ENCODE measurements at places on chromosomes 2 and 18.

DNA sequence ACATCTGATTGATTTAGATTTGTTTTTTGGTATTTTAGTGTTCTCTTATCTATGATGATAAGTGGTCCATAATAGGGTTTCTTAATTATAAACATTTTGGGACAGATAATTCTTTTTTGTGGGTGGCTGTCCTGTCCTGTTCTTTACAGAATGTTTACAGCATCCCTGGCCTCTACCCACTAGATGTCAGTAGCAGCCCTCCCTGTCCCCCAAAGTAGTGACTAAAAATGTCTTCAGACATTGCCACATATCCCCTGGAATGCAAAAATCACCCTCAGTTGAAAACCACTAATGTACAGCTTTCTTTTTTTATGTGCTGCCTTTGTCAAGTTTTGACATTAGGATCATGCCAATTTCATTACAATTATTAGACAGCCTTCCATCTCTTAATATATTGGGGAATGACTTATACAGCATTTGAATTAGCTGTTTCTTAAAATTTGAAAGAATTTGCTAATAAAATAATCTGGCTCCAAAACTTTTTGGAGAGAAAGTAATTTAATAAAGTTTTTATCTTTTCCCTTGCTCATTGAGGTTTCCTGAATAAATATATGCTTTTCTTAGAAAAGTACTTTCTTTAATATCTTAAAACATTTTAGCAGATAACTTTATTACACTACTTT is 19.5 kb downstream of the WIPF1 start:
- peak; percentile 66 for DNase-seq

- DNase-seq = peak; percentile 79
Measured at GRCh38 chr2:238684362-238685326, 163.2 kb upstream of the TWIST2 start.

GRCh38 chr2:102520009-102520408 is 47.0 kb downstream of the SLC9A4 start:
- DNase-seq = peak; percentile 62

- peak; percentile 50 for DNase-seq
Measured at GRCh38 chr2:110853516-110853915, 121.1 kb downstream of the ACOXL start.

GRCh38 chr2:229800997-229801754 is 86.8 kb upstream of the DNER start:
- DNase-seq = peak; percentile 56

- DNase-seq = no peak
Measured at GRCh38 chr2:204449977-204450376, 95.3 kb upstream of the PARD3B start.

- no peak for DNase-seq
Measured at GRCh38 chr18:28036488-28036887, 140.4 kb downstream of the CDH2 start.

- no peak for DNase-seq
Measured at GRCh38 chr2:240588006-240588655, 1.6 kb downstream of the CAPN10 start.

DNA sequence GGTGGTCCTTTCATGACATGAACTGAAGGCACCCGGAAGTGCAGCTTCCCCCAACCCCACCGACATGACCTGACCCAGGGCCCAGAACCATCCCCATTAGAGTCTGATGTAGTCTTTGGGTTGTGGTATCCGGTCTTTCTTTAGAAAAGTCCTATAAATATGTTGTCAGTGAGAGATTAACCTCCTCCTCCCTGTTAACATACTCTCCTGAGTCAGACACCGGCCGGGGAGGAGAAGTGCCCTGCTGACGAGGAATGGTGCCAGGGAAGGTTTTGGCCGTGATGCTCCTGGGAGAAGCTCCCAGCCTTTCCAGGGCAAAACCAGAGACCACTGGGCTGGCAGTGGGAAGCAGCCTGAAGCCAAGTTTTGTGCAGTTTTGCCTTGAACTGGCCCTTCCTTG is 109.0 kb downstream of the LAMA3 start:
- no peak for DNase-seq

DNA sequence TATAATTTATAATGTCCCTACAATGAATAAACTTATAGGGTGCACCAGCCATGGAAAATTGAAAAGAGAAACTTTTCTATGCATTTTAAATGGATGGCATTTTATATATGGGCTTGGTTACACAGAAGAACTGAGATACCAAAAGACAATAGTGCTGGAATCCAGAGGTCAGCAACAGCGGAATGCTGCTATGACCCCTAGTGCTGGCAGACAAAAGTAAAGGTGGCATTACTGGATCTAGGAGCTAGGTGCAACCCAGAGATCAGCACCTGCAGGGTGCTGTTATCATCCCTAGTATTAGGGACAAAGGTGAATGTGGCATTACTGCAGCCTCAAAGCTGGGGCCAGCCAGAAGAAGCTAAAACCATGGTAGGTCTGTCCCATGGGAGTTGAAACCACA is 392.7 kb upstream of the ST6GAL2 start:
- no peak for DNase-seq

DNA sequence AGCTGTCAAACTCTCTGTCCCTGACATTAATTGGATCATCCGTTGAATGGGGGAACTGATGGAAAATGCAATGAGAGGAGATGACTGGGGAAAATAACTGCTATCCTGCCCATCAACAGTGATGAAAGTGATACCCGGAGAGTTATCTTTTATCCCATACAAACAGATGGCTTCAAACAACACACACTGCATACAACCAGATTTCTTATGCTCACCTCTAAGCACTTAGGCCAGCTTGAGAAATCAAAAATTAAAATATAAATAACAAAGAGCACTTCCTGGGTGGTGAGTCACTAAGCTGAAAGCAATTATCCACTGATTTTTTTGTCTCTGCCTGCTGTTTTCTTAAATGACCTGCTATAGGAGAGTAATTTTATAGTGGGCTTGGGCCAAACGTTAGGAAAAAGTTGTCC is 237.6 kb upstream of the RGPD4 start:
- no peak for DNase-seq

GRCh38 chr2:238433300-238433915 is 6.7 kb downstream of the ASB1 start:
- peak; percentile 52 for DNase-seq

DNA sequence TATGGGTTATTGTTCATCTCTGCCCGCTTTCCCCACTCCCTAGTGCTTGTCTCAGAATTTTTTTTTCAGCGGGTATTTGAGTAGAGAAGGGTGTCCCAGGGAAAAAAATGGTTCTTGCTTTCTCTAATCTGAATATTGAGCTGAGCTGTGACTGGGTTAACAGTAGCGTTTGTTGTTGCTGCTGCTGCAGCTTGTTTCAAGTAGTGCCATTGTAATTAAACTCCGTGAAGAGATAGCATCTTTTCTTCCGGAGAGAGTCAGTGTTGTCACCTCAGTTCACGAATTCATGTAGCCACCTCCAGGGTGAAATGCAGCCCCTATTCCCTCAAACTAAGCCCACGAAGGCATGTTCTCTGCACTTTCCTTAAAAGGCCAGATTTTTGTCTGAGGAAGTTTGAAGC is 1.5 kb upstream of the AAK1 start:
- peak; percentile 19 for DNase-seq

- no peak for DNase-seq
Measured at GRCh38 chr18:23448291-23448690, 4.8 kb upstream of the RIOK3 start.

DNA sequence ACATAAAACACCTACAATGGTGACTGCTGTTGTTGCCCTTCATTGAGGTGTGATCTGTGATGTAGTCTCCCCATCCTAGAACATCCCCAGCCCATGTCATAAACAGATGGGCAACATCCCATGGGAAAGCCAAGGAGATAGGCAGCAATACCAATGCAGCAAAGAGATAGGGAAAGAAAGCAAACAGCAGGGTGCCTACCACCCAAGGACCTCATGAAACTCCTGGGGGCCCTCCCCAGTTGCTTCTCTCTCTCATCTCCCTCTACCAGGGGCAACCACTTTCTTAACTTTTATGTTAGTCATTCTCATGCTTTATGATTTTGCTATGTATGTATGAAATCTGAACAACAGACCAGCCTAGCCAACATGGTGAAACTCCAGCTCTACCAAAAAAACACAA is 8.1 kb upstream of the ITPRIPL1 start:
- no peak for DNase-seq

DNA sequence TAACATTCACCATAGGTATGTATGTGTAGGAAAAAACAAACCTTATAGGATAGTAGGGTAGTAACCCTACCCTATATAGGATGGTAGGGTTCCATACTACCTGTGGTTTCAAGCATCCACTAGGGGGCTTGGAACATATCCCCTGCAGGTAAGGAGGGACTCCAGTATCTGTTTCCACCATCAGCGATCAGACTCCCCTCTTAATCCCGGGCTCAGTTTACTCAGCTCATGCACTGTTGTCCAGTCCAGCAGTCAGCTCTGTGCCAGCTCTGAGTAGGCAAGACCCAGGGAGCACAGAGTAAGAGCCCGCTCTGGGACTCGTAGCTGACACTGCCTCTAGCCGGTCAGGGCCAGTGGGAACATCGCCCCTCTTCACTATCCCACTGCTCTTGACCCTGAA is 61.7 kb downstream of the MEX3C start:
- no peak for DNase-seq

DNA sequence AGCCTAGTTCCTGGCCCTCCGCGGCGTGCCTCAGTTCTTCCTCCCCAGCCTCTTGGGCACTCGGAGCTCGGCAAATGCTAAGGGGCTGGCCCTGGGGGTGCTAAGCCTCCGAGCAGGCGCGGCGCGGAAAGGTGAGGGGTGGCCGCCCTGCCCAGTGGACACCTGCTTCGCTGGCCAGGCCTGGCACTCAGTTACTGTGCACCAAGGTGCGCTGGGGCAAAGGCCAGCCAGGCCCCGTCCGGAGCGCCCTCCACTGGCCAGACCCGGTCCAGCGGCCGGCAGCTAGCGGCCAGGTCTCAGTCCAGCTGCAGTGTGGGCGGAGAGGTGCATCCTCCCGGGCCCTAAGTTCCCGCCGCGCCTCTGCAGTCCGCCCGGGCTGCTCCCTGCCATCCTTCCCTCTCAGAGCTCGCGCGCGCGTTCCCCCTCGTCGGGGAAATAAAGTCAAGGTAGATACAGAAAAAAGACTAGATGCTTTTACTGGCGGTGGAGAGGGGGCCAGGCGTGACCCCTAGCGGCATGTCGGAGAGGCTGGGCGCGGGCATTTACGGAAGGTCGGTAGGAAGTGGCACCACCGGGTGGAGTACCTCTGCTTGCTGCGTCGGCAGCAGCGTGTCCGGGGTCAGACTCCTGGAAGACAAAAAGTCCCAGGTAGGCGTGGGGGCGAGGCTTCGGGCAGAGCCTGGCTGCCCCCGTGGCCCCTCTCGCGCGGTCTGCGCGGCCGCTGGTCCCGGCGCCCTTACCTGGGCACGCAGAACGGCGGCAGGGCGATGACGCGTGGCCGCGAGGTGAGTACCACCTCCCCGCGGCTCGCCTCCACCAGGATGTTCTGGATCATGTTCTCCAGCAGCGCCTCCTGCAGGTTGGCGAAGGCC is 9.4 kb upstream of the CRYBA2 start:
- DNase-seq = no peak

GRCh38 chr18:75799449-75800330 is 372.2 kb upstream of the SMIM21 start:
- no peak for DNase-seq

GRCh38 chr2:192298664-192299063 is 103.9 kb upstream of the TMEFF2 start:
- DNase-seq = no peak

- DNase-seq = no peak
Measured at GRCh38 chr18:32772581-32773381, at the start of gene KLHL14. KLHL14 (minus strand) TSS chr18:32773023; CDS start chr18:32770591, 2,432 bp downstream.

GRCh38 chr2:63023444-63023843 is 27.2 kb upstream of the OTX1 start:
- peak; percentile 47 for DNase-seq

GRCh38 chr2:73999881-74000597 is 15.3 kb downstream of the TET3 start:
- DNase-seq = no peak

GRCh38 chr2:9235147-9236044 is 28.8 kb downstream of the ASAP2 start:
- DNase-seq = peak; percentile 24

GRCh38 chr2:180992994-180993393 is 12.6 kb downstream of the UBE2E3 start:
- DNase-seq = no peak

DNA sequence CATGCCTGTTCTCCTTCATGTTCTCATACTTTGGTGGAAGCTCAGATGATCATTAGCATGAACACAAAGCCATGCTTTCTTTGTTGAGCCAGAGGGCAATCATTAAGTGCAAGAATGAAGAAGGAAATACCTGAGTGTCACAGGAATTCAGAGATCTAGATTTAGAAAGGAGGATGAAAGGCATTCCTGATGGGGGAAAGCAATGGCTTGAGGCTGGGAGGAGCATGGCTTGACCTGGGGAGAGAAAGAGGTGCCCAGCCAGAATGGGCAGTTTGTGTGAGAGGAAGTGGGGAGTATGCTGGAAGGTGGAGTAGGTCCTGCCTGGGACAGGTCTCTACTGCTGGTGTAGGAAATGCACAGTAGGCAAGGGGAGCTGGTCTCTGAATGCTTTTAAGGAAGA is 35.1 kb downstream of the SLC4A3 start:
- no peak for DNase-seq

GRCh38 chr2:196413821-196414274 is 225.7 kb upstream of the CCDC150 start:
- DNase-seq = no peak

DNA sequence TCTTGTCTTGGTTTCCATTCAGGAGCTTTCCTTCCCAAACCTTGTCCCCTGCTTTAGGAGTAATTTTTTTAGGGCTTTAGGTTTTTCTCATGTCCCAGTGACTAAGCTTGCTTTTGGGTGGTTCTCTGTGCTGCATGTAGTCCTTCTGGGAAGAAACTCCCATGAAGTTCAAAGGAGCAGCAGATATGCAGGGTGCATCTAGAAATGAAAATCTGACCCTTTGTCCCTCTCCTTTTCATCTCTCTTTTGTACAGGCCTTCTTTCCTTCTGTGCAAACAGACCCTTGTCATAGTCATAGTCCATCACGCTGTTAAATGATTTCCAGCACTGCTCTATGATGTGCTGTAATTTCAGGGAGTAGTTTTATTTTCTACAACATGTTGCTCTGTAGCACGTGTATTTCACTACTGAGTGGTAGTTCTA is 20.4 kb downstream of the FMNL2 start:
- no peak for DNase-seq

DNA sequence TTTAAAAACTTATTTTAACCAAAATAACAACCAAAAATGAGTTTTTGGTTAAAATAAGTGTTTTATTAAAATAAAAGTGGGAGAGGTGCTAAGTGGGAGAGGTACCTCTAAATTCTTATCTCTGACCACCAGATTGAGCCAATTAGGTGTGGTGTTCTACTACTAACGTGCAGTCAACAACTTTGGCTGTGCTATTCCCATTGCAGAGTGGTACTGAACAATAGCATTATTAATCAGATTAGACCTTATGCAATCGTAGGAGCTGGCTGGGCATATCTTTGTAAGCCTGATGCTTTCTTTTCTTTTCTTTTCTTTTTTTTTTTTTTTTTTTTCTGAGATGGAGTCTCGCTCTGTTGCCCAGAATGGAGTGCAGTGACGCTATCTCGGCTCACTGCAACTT is 38.9 kb downstream of the RAB27B start:
- DNase-seq = no peak

- DNase-seq = no peak
Measured at GRCh38 chr2:205714058-205714776, 31.9 kb downstream of the NRP2 start.

Measured in RKO (cell line).